ENCODE measurements at places on chromosomes 4 and X.

DNA sequence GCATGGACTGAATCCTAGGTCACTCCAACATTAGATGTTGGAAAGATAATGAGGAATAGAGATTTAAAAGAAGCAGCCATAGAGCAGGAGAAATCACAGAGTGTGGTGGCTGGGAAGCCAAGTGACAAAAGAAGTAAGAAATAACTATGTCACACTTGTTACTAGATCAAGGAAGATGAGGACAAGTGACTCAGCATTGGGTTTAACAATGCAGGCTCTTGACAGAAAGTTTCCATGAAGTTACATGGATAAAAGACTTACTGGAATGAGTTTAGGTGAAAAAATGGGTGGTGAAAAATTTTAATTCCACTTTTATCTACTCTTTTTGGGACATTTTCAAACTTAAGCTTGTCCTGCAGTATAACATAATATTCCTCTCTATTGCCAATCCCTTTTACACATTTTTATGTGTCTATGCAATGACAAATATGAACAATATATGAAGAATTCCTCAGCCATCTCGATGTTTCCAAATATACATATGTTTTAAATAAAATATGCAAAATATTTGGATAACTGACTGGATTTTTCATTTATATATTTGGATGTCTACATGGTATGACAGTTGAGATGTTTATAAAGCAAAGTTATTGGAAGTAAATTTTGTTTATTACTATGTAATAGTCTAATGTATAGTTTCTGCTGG, 462.6 kb downstream of the IL15 start:
- no peak for DNase-seq

DNA sequence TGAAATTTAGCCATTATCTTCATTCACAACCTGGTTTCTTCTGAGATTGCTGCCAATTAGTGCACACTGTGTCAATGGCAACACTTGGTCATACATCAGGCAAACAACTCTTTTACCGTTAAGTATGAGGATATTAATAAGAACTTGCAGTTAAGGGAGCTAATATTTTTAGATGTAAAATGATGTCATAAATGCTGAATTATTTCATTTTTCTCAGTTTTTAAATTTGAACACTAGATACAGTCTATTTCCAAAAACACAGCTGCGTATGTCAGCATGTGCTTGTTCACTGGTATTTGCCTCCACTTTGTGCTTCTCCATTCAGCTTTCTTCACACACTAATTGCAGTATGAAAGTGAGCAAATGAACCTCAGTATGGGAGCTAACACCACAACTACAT, 1.6 kb downstream of the KLHL13 start:
- no peak for DNase-seq

DNA sequence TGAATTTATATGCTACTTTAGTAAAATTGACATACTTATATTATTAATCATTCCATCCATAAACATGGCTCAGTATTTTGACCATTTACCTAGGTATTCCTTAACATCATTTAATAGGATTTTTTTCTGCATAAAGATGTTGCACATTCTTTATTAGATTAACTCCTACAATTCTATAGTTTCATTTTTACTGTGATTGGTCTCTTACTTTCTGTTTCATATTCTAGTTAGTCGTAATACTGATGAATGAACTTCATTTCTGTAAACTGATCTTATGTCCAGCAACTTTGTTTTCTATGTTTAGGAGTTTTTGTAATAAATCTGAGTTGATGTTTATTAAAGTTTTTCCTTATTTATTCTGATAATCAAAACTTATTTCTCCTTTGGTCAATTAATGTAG, 278.2 kb upstream of the CXXC4 start:
- DNase-seq = no peak

GRCh38 chr4:104719539-104720230, 225.0 kb upstream of the CXXC4 start:
- DNase-seq = no peak

GRCh38 chr4:13990596-13991589, 363.4 kb upstream of the BOD1L1 start:
- no peak for DNase-seq

All from esophagus squamous epithelium (tissue), 5 donors.